ENCODE measurements at places on chromosomes 16 and 17. TPM values are rescaled to one million over a fixed set of nuclear protein-coding genes. Genes with fewer than 3 reads are reported as not detected.

NPW gene
- 0.80 TPM for total RNA-seq

INO80E gene
- 32.9 TPM for total RNA-seq

CD19 gene
- 0.13 TPM for total RNA-seq

GCGR gene
- total RNA-seq = not detected

GNG13 gene
- not detected for total RNA-seq

KRTAP4-5 gene
- total RNA-seq = not detected

ADGRG1 gene
- total RNA-seq = 1.9 TPM

MPO gene
- 2.3 TPM for total RNA-seq

ZNF19 gene
- total RNA-seq = 3.4 TPM

HBA2 gene
- 926 TPM for total RNA-seq

CFAP119 gene
- total RNA-seq = 1.8 TPM

FMNL1 gene
- total RNA-seq = 1.2 TPM

AOC3 gene
- 6.9 TPM for total RNA-seq

YBX2 gene
- total RNA-seq = 0.58 TPM

RNU2-1 gene
- not detected for total RNA-seq

VASN gene
- 24.9 TPM for total RNA-seq

KRTAP3-2 gene
- 0.18 TPM for total RNA-seq

SLC16A6 gene
- total RNA-seq = 0.27 TPM

ACE gene
- total RNA-seq = 5.1 TPM

HSD11B2 gene
- 5.3 TPM for total RNA-seq

CES5A gene
- not detected for total RNA-seq

KIF2B gene
- not detected for total RNA-seq

PABPN1L gene
- 0.04 TPM for total RNA-seq

PIRT gene
- total RNA-seq = 0.04 TPM

All from muscle of leg (tissue), 16 donors.